Activated naive CD4-positive, alpha-beta T cell treated with anti-CD3 and anti-CD28 coated beads for 36 hours (primary cell): ENCODE measurements at places on chromosomes 1 and 21. TPM values are rescaled to one million over a fixed set of nuclear protein-coding genes. Genes with fewer than 3 reads are reported as not detected.

- DNase-seq = no peak
- no peaks in the 10 kb centered on the region for H3K4me1 ChIP-seq
- H3K27ac ChIP-seq = no peak overlapping the region
- no peaks in the 10 kb centered on the region for H3K27me3 ChIP-seq
- H3K36me3 ChIP-seq = no peaks in the 10 kb centered on the region
- H3K4me3 ChIP-seq = no peak overlapping the region
Observed at GRCh38 chr1:192943108-192943507, 116.1 kb downstream of the UCHL5 start.

GRCh38 chr1:170790651-170791071 is 126.7 kb downstream of the PRRX1 start:
- no peaks in the 10 kb centered on the region for H3K36me3 ChIP-seq
- no peaks in the 10 kb centered on the region for H3K4me1 ChIP-seq
- no peak overlapping the region for H3K27ac ChIP-seq

- DNase-seq = no peak
- peaks cover 4% of the 10 kb centered on the region for H3K27me3 ChIP-seq
- H3K4me1 ChIP-seq = no peaks in the 10 kb centered on the region
- no peak overlapping the region for H3K27ac ChIP-seq
- H3K36me3 ChIP-seq = no peaks in the 10 kb centered on the region
Observed at GRCh38 chr1:78032996-78033796, 12.6 kb upstream of the GIPC2 start.

GRCh38 chr1:74486036-74486435 is 26.4 kb downstream of the LRRC53 start:
- no peak for DNase-seq
- H3K4me3 ChIP-seq = no peak overlapping the region
- H3K27me3 ChIP-seq = peaks cover 2% of the 10 kb centered on the region
- no peaks in the 10 kb centered on the region for H3K36me3 ChIP-seq
- H3K4me1 ChIP-seq = no peaks in the 10 kb centered on the region
- H3K27ac ChIP-seq = no peak overlapping the region

- no peak for DNase-seq
- H3K36me3 ChIP-seq = peaks cover 23% of the 10 kb centered on the region
- H3K27me3 ChIP-seq = no peaks in the 10 kb centered on the region
- H3K4me3 ChIP-seq = peak overlapping the region; percentile 98
- peak overlapping the region; percentile 84 for H3K27ac ChIP-seq
Observed at GRCh38 chr1:2229911-2230731, 2.0 kb downstream of the SKI start.

DNA sequence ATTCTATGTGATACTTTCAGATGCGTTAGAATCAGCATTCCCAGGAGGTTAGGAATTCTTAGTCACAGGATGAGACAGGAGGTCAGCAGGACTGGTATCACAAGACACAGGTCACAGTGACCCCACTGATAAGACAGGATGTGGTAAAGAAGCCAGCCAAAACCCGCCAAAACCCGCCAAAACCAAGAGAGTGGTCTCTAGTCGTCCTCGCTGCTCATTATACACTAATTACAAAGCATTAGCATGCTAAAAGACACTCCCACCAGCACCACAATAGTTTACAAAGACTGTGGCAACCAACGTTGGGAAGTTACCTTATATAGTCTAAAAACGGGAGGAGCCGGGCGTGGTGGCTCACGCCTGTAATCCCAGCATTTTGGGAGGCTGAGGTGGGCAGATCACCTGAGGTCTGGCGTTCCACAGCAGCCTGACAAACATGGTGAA is 13.9 kb upstream of the ACTA1 start:
- no peaks in the 10 kb centered on the region for H3K4me1 ChIP-seq
- DNase-seq = no peak
- no peak overlapping the region for H3K27ac ChIP-seq
- no peaks in the 10 kb centered on the region for H3K27me3 ChIP-seq
- no peak overlapping the region for H3K4me3 ChIP-seq

DNA sequence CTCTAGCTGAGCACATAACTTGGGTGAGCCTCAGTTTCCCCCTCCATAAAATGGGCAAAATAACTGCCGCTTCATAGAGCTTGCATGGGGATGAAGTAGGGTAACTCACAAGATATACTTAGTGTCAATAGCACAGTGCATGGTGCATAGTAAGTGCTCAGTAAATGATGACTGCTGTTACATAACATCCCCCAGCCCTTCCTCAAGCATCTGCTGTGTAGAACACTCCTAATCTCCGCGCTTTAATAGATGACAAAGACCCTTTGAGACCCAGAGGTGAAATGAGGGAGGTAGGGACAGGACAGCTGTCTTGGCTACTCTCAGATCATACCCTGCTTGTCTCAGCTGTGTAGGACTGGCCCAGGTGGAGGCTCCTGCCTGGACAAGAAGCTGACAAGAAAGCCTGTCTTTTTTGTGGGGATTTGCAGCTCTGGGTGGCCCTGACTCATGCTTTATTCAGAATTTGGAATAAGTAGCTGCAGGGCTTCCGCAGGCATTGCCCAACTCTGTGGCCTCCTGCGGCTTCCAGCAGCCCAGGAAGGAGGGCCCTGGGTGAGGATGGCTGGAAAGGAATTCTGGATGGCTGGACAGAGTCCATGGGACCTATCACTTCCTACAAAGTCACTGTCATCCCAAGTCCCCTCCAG is 20.7 kb upstream of the PADI4 start:
- no peak overlapping the region for H3K27ac ChIP-seq
- no peaks in the 10 kb centered on the region for H3K4me1 ChIP-seq
- H3K27me3 ChIP-seq = peaks cover 3% of the 10 kb centered on the region
- H3K36me3 ChIP-seq = no peaks in the 10 kb centered on the region

DNA sequence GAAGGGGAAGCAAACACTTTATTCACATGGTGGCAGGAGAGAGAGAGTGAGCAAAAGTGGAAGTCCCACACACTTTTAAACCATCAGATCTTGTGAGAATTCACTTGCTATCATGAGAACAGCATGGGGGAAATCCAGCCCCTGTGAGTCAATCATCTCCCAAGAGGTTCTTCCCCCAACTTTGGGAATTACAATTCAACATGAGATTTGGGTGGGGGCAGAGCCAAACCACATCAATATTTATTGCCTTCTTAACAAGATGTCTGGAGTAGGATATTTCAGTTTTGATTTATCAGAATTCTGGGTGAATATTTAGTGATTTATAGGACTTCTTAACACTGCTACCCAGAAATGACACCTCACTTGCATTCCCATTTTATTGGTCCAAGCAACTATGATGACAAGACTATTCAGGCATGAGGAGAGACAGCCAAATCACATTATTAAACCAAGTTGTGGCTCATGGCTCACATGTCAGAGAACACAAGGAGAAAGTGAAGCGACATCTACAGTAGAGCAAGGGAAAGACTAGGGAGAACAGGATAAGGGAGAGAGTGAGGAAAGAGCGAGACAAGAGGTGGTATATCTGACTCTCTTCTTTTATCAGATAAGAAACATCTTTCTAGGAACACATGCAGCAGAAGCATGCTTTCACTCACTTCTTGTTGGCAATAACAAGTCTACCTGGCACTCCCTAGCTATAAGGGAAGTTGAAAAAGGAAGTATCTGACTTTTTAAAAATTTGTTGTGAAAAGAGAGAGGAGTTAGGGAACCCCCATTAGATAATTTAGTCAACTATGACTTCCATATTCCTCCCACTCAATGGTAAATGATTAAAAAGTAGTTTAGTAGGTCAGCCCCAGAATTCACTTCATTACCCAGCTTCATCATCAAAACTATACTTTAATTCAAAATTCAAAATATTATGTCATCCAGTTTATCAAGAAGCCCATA is 36.6 kb upstream of the PTPRC start:
- H3K4me1 ChIP-seq = peaks cover 87% of the 10 kb centered on the region
- peak; percentile 87 for DNase-seq
- H3K4me3 ChIP-seq = peak overlapping the region; percentile 51
- peak overlapping the region; percentile 85 for H3K27ac ChIP-seq

GRCh38 chr1:53069265-53069662 is 7.3 kb downstream of the PODN start:
- peaks cover 7% of the 10 kb centered on the region for H3K27me3 ChIP-seq
- H3K4me3 ChIP-seq = no peak overlapping the region
- H3K36me3 ChIP-seq = no peaks in the 10 kb centered on the region
- no peaks in the 10 kb centered on the region for H3K4me1 ChIP-seq

- H3K27ac ChIP-seq = peak overlapping the region; percentile 91
- peaks cover 31% of the 10 kb centered on the region for H3K4me1 ChIP-seq
- peak overlapping the region; percentile 13 for H3K4me3 ChIP-seq
- H3K36me3 ChIP-seq = no peaks in the 10 kb centered on the region
Observed at GRCh38 chr1:51569284-51570062, 47.4 kb upstream of the OSBPL9 start.

GRCh38 chr1:25806418-25806817 is 6.4 kb downstream of the SELENON start:
- H3K4me1 ChIP-seq = peaks cover 36% of the 10 kb centered on the region
- no peak overlapping the region for H3K4me3 ChIP-seq
- no peak overlapping the region for H3K27ac ChIP-seq
- no peak for DNase-seq

- no peak overlapping the region for H3K4me3 ChIP-seq
- peaks cover 62% of the 10 kb centered on the region for H3K4me1 ChIP-seq
- H3K27ac ChIP-seq = peak overlapping the region; percentile 60
- no peaks in the 10 kb centered on the region for H3K27me3 ChIP-seq
Observed at GRCh38 chr1:31013187-31013864, 52.2 kb downstream of the PUM1 start.

DNA sequence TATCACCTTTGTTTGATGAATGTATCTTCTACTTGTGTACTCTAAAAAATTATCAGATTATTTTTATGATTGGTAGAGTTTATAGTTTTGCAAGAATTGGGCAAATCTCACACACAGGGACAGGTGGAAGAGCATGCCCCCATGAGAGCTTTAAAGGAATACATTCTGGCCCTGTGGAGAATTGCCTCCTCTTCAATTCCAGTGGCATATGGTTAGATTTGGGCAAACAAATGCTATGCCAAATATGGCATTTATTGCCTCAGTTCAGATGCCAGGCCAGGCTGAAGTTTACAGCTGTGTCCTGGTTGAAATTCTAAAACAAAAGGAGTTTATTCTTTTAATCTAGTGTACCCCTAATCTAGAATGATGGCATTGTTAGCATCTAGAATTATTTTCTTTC is 162.4 kb upstream of the CACYBP start:
- no peaks in the 10 kb centered on the region for H3K27me3 ChIP-seq
- no peak overlapping the region for H3K4me3 ChIP-seq
- H3K4me1 ChIP-seq = peaks cover 2% of the 10 kb centered on the region
- no peak for DNase-seq

DNA sequence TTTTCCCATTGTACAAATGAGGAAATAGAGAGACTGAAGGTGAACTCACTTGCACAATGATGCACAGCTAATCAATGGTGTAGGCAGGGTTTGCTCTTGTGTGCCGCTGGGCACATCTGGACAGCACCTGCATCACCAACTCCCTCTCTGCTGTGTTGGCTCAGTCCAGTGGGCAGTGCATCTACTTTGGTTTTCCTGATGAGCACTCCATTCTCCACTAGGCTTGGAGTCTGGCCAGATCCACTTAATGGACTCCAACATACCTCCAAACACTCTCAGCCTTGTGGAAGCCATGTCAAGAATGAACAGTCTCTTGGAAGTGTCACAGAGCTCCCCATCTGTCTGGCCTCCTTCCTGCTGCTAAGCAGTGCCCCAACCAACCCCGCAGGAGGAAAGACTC is 152.2 kb downstream of the HIVEP3 start:
- peaks cover 7% of the 10 kb centered on the region for H3K4me1 ChIP-seq
- no peak overlapping the region for H3K4me3 ChIP-seq
- H3K36me3 ChIP-seq = no peaks in the 10 kb centered on the region
- no peak for DNase-seq

- H3K36me3 ChIP-seq = no peaks in the 10 kb centered on the region
- no peaks in the 10 kb centered on the region for H3K27me3 ChIP-seq
- H3K4me3 ChIP-seq = no peak overlapping the region
- DNase-seq = peak; percentile 9
- H3K4me1 ChIP-seq = peaks cover 6% of the 10 kb centered on the region
Observed at GRCh38 chr1:180778782-180779398, 133.8 kb upstream of the KIAA1614 start.

DNA sequence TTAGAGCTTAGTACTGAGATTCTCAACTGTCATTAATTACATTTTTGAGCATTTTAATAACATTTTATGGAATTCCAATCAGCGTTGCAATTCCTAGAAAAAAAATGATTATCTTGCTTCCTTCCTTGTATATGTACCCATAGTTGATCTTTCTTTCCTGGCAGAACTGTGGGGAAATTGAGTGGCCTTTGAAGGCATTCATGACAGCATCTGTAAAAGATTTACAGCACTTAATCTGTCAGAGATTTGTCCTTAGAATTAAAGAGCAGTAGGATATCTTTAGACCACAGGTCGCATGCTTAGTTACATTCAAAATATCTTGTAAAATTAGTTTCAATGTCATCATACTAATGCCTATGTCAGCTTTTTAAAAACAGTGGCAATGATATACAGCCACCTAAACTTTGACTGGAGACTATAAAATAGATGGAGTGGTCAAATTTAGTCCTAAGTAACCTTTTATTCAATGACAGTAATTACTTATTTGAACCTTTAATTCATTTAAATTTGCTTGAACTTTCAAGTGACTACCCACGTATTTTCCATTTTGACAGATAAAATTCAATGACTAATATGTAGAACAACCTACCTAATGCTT is 692.0 kb downstream of the NCAM2 start:
- no peaks in the 10 kb centered on the region for H3K27me3 ChIP-seq
- DNase-seq = no peak
- H3K4me1 ChIP-seq = no peaks in the 10 kb centered on the region
- H3K36me3 ChIP-seq = no peaks in the 10 kb centered on the region
- no peak overlapping the region for H3K27ac ChIP-seq

DNA sequence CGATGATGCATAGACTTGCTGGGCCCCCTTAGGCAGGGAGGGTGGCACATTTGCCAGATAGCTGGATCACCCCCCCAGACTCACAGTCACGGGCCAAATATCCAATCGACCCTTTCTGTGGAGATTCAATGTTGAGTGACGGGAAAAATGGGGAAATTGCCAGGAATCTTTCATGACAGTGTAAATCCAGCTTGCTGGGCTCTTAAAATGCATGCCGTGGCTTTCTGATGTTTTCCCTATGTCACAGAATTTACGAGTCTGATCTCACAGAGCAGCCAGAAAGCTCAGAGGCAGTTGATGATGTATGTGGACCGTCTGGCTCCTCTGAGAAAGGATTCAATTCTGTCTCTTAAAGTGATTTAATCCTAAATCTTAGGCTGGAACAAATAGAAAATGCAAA is 150.1 kb upstream of the ZNF644 start:
- H3K36me3 ChIP-seq = no peaks in the 10 kb centered on the region
- H3K4me3 ChIP-seq = no peak overlapping the region
- no peak for DNase-seq
- no peaks in the 10 kb centered on the region for H3K4me1 ChIP-seq

Gene ASTN1
- not detected for total RNA-seq

Gene OXCT2
- total RNA-seq = 0.67 TPM

Gene PDPN
- total RNA-seq = not detected

Gene DPT
- not detected for total RNA-seq

Gene TMCC2
- total RNA-seq = 44.8 TPM

Gene CAPZA1
- 231 TPM for total RNA-seq

Gene CSTB
- total RNA-seq = 22.8 TPM

Gene RGS13
- not detected for total RNA-seq

Gene GBP6
- not detected for total RNA-seq

Gene ABCA4
- 0.14 TPM for total RNA-seq

Gene NEGR1
- total RNA-seq = not detected
